C1 segment of cervical spinal cord (tissue), 14 donors: ENCODE measurements at places on chromosomes 12 and 14.

- no peak for DNase-seq
Observed at GRCh38 chr14:44379292-44379977, 127.6 kb downstream of the FSCB start.

DNA sequence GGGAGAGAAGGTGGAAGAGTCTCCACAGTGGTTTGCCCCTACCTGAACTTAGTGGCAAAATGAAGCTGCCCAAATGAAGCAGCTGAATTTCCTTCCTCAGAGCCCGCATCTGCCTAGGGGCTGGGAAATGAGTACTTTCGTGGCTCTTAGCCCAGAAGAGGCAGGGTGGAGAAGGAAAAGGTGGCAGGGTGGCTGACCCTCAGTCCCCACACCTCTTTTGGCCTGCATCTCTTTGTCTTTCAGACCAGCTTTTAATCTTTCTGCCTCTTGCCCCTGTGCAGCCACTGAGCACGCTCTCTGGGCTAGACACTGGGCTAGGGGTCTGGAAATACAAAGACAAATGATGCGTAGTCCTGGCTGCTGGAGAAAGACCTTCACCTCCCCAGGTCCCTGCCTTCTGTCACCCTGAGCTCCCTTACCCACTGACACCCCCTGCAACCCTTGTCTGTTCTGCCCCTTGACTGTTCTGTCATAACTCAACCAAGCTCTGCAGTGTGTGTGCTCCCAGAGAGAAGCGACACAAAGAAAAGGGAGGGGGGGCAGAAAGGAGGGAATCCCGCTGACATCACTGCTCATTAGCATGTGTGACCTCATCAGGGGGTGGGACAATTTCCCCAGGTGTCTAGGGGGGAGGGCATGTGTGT, 371 bp upstream of the REM2 start:
- no peak for DNase-seq

GRCh38 chr14:89266754-89267153, 150.3 kb downstream of the FOXN3 start:
- no peak for DNase-seq

- DNase-seq = no peak
Observed at GRCh38 chr14:75435473-75435872, 7.7 kb downstream of the JDP2 start.

DNA sequence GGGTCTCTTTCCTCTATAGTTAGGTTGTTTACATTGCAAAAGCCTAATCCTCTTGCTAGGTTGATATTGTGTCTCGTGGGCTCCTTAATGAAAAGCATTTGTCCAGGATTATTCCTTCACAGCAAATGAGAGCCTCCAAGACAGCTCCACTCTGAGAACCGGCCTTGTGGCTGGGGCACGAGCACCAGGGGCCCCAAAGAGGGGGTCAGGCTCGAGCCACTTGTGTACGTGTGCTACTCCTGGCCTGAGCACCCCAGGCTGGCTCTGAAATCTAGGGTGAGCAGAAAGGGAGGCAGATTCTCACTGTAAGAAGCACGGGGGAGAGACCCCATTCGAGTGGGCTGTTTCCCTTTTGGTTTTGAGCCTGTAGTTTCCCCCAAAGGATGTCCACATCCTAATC, 45.0 kb upstream of the FZD10 start:
- no peak for DNase-seq

DNA sequence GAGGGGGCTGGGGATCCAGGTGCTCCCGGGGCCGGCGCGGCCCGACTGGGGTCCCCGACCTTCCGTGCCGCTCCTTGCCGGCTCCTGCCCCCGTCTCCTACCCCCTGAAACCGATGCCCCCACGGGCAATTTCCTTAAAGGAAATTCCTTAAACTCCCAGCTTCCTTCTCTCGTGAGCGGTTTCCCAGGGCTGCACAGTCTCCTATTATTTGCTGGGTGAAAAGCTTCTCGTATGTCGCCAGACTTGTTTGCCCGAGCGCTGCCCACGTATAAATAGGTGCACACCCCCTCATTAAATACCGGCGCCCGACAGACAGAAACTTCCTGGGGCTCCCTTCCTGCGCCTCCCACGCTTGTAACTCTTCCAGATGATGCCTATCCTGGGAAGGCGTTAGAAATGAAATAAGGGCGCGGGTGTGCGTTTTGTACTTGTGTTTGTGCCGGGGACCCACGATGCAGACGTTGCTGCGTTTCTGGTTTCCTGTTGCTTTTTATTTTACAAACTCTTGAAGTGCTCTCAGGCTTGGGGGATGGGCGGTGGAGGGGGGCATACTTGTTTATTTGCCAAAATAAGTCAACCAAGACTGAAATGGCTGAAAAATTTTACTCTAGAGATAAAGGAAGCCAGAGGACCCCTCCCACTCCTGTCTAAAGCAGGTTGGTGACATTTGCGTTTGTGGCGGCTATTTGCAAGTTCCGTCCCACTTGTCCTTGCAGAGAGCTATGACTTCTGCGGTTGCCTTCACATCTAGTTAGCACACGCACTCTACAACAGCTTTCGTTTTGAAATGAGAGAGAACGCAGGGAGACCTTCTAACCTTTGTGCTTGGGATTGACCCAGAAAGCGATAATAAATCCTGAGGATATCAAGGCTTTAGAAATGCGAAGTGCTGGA, 1.0 kb downstream of the HIP1R start:
- peak; percentile 38 for DNase-seq

DNA sequence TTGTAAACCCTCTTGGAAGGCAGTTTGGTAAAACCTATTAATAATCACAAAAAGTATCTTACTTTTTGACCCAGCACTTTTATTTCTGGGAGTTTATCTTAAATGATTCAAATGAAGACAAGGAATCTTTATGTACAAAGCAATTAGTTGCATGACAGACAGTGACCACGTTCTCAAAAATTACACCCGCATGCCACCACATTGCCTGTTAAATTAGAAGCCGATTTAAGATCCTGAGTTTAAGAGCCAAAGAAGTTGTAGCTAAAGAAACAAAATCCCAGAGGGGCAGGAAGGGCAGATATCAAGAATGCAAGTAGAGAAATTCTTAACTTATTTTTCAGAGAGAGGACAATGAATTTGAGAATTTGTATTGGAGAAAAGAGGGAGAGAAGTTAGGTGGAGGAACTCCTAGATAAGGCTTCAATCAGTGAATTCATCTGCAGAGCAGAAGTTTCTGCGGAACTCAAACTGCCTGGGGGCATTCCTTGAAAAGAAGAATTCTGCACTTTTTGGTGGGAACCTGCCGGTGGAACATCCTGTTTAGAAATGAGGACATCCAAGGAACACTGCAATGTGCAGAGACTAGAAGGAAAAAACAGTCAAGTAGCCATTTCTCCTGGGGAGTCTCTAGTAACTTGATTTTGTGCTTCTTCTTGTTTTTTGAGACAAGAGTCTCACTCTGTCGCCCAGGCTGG, 1.1 kb upstream of the RIOX1 start:
- no peak for DNase-seq

- no peak for DNase-seq
Observed at GRCh38 chr14:84323450-84323849, 1206.5 kb upstream of the FLRT2 start.

GRCh38 chr14:79567306-79567705, 644.0 kb downstream of the DIO2 start:
- DNase-seq = no peak

DNA sequence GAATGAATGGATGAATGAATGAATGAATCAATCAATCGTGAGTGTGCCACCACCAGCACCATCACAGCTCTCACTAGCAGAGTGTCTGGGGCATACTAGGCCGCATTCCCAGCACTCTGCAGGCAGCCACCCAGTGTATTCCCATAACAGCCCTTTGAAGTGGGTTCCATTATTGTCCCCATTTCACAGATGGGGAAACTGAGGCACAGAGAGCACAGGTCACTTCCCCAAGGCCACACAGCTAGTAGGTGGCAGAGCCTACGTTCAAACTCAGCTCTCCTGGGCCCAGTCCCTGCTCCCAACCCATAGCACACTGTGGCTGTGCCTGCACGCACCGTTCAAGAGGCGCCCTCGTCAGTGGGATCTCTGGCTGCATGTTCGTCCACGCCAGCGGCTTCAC, 88.1 kb downstream of the RFLNA start:
- no peak for DNase-seq

DNA sequence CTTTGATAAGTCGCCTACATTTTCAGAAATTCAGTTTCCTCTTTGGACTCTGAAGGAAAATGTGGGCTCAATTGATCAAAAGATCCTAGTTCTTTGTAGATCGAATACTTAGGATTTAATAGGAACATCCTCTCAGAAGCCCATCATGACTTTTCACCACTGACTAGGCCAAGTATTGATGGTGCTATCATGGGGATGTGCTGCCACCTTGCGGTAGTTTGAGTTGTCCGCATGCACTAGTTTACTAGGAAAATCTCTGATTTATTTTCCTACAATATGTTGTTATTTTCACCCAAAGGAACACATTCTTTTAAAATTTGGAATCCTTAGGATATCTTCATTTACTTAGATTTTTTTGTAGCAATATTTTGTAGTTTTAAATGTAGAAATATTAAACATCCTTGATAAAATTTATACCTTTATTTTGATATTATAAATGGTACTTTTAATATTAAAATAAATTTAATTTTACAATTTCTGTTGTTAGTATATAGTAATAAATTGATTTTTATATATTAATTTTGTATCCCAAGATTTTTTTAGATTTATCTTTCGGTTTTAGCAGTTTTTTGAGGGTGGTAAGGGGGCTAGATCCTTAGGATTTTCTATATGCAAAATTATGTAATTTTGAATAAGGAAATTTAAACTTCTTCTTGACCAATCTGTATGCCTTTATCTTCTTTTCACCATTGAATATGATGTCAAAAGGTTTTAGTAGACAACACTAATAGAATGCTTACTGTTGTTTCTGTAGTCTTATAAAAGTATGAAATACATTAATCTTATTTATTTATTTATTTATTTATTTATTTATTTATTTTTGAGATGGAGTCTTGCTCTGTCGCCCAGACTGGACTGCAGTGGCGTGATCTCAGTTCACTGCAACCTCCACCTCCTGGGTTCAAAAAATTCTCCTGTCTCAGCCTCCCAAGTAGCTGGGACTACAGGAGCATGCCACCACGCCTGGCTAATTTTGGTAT, 52.9 kb upstream of the OR9K2 start:
- DNase-seq = no peak

- DNase-seq = no peak
Observed at GRCh38 chr14:105043641-105044040, 21.6 kb downstream of the GPR132 start.

- DNase-seq = no peak
Observed at GRCh38 chr14:64970041-64970440, 2.1 kb downstream of the RAB15 start.

DNA sequence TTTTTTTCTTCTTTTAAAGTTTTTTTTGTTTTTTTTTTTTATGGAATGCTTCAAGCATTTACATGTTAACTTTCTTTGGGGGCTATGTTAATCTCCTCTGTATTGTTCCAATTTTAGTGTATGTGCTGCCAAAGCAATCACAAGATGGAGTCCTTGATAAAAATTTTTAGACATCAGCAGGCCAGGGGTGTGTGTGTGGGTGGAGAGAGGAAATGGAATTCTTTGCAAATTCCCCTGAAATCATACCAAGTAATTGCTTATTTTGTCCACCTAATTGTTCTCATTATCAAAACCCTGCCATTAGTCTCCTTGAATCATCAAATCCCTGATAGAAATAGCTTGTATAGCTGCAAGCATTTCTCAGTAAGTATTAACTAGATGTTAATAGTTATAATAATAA, 21.7 kb downstream of the RNF212B start:
- no peak for DNase-seq

DNA sequence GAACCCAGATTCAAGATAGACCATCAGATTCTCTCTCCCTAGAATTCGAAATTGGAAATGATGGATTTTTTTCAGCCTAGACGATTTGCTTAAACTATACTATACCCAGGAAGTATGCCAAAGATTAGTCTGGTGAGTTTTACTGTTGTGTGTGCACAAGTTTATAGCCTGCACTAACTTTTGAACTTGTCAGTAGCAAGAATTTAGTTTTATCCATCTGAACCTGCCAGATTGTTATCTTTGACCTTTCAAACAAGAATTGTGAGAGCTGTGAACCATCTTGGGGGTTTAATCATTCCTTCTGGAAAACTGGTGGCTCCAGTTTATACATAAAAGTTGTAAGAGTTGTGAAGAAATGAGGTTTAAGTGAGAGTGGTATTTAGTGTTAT, 243.5 kb upstream of the DAAM1 start:
- no peak for DNase-seq

DNA sequence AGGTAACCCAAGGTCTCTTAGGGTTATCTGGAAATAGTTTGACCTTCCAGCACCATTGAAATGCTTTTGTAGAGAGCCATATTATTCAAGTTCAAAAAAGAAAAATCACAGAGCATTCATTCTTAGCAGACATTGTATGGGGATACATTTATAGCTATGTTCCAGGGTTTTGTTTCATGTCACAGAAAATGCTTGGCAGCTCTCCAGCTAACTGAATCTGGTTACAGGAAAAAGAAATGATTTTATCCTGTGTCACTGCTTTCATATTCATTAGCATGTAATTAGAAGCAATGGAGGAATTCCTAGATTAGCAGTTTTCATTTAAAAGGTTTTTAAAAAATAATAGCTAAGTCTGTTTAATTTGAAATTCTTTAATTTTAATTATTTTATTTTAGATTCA, 78.9 kb downstream of the SNAPC1 start:
- DNase-seq = no peak

DNA sequence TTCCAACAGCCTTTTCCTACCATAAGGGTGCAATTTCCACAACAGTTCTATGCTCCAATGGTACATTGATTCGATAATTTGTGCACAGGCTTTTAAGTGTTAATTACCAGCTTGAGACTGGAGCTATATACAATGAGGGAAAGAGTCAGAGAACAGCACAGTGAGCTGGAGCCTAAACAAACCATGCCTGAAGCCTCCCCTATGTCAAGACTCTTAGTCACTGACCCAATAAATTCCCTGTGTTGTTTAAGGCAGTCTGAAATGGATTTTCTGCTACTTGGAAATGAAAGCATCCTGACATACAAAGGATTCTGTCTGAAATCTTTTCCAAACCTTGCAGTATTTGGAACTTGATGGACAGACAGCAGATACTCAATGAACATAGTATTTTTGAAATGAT, 149.0 kb downstream of the EFCAB11 start:
- DNase-seq = no peak

DNA sequence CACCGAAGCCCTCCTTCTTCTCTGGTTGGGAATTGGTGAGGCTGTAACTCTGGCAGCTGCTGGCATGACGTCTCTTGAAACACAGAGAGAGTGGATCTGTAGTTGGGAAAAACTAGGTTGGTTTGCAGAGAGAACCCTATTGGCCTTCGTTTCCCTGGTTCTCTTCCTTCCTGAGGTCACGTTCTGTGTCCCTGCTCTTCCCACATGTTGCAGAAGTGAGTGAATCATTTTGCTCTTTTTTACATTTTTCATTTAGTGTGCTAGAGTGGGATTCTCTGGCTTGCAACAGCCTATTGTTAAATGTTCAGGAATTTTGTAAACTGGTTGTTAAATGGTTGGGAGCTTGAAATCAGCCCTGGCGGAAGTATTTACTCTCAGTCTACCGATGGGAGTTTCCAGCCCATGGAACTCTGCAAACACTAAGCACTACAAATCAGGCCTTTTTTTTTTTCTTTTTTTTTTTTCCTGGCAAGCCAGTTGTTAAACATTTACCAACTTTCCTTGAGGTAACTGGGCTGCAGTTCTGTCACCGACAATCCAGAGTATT, 26.8 kb upstream of the CKAP4 start:
- no peak for DNase-seq
